Activated CD4-positive, alpha-beta T cell treated with anti-CD3 and anti-CD28 coated beads, Interleukin-2, amount 10 ng/mL, durations not matched to agents 24 days and 14 days (primary cell): ENCODE measurements at places on chromosomes 3 and 15.

DNA sequence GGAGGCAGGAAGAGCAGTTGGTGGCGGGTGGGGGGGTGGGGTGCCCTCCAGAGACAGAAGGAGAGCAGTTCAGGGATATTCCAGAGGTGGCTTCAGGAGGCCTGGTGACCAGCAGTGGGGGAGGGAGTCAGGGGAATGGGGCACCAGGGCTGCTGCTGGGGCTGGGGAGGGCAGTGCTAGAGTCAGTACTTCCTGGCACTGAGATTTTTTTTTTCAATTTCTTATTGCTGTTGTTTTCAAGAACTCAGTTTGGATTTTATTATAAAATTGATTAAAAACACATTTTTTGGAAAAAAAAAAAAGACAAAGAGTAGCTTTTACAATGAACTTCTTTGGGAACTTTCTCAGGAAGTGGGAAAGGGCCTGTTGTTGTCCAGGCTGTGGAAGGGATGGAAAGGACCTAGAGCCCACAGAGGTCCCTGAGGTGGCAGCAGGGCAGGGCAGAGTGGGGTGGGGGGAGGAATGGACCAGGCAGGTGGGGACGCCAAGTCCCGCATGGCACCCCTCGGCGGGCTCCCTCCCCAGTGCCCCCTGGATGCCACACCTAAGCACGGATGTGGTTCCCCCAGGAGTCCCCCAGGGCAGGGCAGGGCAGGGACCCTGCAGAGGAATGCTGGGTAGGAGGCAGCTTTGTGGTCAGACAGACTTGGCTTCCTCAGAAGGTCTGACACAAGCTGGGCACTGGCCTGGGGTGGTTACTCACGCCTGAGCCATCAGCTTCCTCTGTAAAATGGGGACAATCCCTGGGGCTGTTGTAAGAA lies 8.5 kb upstream of the ANPEP start:
- DNase-seq = no peak

GRCh38 chr15:66765478-66766281 lies 63.6 kb downstream of the SMAD6 start:
- no peak for DNase-seq

DNA sequence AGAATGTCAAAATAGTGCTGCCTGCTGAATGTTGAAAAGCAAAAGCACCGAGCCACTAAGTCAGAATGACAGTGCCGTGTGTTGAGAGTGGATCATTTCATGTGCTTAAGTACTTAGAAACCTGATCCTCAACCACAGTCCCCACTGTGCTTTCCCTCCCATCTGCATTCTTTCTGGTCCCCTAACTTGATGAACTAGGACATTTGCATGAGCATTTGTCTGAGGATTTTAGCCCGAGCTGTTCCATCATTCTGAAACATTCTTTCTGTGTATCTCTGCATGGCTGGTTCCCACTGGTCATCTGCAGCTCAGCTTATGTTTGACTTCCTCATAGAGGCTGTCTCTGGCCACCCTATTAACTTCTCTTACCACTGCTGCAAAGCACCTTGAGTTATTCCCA lies 42.0 kb downstream of the SST start:
- DNase-seq = no peak

DNA sequence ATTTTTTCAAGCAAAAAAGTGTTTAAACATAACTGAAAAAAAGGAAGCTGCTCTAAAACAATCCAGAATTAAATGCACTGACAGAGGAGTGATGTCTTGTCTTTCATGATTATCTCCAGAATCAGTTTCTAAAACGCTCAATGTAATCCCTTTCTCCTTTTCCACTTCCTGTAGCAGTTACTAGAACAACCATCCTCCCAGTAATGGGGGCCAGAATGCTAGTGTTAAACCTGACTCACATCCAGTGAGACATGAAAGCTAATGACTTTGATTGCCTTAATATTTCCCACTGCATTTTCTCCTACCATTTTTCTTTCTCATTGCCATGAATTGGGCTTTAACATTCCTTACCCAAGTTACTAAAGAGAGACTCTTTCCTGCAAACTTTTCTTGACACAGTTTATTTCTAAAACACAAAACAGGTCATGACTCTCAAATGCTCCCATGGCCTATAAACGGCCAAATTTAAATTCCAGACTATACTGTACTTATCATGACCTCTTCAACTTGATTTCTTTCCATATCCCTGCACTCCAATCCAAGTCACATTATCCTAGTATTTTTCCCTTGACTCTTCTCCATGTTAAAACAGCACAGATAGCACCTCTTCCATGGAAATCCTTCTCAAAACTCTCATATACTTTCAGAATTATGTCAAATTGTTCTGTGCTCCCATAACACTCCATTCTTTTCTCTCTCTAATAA lies 341.4 kb downstream of the NAALADL2 start:
- no peak for DNase-seq

GRCh38 chr3:141067206-141067974 lies 16.2 kb downstream of the SPSB4 start:
- no peak for DNase-seq

DNA sequence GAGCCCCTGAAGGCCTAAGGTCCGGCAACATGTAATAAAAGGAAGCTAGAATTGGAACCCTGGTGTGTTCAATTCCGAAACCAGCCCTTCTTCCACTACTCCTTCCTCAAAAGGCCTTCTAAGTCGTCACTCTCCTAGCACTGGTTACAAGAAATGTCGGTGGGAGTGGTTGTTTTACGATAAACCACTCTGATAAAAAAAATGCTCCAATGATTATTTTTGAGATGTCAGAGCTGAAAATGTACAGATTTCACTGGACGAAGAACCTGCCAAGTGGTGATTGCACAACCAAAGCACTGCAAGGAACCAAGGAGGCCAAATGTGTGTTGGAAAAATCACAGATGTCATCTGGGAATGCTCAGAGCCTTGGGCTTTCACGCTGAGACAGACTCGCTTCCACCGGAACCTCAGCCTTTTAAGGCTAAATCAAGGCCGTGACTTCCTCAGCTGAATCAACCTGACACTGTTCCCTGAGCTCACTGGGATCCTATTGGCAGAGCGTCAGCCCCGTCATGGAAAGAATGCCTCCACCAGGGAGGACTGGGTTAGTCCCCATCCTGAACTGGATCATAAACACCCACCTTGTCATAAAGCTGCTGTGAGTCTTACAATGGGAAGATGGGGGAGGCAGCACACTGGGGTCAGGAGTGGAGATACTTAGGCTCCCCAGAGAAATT lies 108.1 kb upstream of the THBS1 start:
- DNase-seq = no peak

GRCh38 chr3:161619351-161619750 lies 122.7 kb downstream of the OTOL1 start:
- DNase-seq = no peak

- DNase-seq = no peak
Observed at GRCh38 chr3:53844262-53845102, 1.7 kb downstream of the CHDH start.

DNA sequence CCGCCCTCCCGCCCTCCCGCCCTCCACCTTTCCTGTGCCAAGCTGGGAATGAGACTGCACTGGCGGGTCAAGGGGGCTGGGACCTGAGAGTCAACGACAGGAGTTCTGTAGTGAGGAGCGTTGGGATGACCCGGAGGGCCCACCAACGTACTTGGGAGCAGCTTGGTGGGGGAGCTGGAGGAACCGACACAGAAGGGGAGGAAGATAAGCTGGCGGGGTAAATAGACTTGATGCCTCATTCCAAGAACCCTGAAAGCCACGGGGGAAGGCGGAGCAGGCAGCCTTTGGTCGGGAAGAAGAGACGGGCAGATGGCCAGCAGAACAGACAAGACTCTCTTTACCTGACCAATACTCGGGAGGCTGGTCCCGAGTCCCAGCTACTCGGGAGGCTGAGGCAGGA lies 277 bp downstream of the FMN1 start:
- no peak for DNase-seq

DNA sequence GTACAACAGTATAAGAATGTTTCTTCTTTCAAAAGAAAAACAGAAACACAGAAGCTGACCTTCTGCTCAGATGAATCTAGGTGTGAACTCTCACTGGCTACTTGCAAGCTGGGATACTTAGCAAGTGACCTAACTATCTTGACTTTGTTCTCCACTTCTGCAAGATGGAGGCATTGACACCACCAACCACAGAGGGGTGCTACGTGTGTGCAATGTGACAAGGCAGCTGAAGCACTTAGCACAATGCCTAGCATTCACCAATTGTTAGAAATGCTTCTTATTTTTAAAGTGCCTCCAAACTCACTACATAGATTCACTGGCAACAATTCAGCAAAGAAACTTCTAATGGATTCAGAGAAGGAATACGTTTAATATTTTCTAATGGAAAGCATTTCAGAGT lies 331.4 kb upstream of the WNT5A start:
- DNase-seq = no peak

GRCh38 chr3:121665488-121665887 lies 4.8 kb upstream of the HCLS1 start:
- DNase-seq = no peak

- no peak for DNase-seq
Observed at GRCh38 chr3:162224746-162225145, 728.1 kb downstream of the OTOL1 start.

DNA sequence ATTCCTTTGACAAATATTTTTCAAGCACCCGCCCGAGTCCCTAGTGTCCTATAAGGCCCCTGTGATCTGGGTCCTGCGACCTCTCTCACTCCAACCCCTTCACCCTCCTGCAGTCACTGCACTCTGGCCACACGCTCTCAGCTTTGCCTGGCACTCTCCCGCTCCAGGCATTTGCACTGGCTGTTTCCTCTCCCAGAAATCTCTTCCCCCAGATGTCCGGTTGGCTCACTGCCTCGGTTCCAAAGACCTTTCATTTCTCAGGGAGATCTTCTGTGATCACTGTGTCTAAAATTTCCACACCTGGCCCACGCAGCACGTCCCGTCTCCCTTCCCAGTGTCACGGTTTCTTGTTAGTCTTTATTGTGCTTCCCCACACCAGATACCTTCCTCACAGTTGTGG lies 97.4 kb downstream of the WNT7A start:
- DNase-seq = no peak

DNA sequence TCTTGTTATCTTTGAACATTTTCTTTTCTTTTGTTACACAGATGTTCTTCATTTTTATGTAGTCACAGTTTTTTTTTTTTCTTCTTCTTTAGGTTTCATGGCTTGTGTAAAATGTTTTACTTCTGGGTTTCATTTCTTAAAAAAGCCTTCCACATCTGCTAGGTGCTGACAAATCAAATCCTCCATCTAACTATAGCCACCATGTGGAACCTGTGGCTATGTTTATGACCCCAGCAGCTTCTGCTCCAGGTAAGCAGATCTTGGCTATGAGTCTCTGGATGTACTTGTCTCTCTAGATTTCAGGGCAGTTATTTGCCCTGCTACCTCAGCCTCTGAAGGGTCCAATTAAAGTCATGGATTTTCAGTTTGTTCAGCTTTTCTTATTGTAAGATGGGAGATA lies 44.5 kb downstream of the OXSM start:
- no peak for DNase-seq

- no peak for DNase-seq
Observed at GRCh38 chr3:151120409-151120808, 34.9 kb downstream of the MED12L start.

DNA sequence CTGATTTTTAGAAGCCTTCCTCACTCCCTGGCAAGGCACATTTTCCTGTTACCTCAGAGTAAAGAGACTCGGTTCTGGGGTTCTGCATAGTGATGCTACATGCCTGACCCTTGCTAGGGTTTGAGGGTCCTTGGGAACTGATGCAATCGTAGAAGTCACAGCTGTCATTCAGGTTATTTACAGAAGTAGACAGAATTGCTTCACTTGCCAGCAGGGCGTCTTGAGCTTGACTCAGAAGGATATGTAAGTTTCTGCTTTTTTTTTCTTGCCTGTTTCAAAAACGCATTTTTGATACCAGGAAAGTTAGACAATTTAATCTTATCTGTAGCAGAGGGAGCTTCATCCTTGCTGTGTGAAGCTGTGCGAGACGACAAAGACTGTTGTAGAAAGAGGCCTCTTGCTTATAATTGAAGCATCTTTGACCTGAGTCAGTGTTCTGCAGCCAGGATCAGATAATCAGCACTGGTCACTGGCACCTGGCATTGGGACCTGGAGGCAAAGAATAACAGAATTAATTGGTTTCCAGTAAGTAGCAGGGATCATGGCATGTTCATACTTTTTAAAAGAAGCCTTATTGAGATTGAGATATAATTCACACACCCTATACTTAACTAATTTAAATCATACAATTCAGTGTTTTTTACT lies 24.8 kb downstream of the CACNA1D start:
- DNase-seq = no peak

- no peak for DNase-seq
Observed at GRCh38 chr3:155702745-155703591, 41.9 kb downstream of the PLCH1 start.

- DNase-seq = no peak
Observed at GRCh38 chr3:32872487-32873382, 54.9 kb downstream of the TRIM71 start.

DNA sequence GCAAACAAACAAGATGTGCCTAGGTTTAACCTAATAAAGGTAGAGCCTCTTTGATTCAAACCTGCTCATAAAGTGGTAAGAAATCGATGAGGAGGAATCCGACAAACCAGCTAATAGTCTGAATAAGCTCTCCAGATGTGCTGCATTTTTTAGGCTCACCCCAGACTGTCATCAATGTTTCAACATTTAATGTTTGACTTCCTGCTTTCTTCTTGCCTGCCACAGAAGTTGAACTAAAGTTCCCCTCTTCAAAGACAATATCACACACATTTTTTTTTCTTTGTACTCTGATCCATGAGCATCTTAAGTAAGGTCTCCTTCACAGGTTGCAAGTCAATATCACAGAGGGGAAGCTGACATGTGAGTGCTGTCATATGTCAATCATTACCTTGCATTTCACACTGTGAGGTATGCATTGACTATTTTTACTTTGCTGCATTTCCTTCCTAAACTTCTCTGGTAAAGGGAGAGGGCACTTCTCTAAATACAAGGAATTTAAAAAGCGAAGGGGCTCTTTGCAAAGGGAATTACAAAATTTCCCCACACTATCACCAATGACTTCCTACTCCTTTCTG lies 172.3 kb upstream of the MCTP2 start:
- DNase-seq = no peak

- no peak for DNase-seq
Observed at GRCh38 chr3:54917862-54918261, 10.0 kb downstream of the LRTM1 start.

DNA sequence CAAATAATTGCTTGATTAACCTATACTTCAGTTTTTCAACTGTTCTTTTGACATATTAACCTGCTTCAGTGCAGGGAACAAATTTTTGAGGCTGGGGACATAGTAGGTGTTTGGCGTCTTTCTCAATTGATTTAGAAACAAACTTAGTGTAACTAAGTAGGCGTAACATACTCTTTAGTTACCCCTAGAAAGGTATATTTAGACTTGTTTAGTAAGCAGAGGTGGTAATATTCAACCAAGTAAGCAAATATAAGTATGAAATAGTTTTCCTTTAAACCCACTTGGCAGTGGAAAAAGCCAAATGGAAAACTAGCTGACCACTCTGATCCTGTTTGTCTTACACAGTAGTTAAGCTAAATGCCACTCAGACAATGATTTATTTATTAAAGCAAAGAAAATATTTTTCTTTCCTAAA lies 113.2 kb downstream of the MBNL1 start:
- no peak for DNase-seq

GRCh38 chr3:106837616-106838015 lies 539.6 kb upstream of the CCDC54 start:
- no peak for DNase-seq
